ENCODE measurements at places on chromosomes 5 and 9.

DNA sequence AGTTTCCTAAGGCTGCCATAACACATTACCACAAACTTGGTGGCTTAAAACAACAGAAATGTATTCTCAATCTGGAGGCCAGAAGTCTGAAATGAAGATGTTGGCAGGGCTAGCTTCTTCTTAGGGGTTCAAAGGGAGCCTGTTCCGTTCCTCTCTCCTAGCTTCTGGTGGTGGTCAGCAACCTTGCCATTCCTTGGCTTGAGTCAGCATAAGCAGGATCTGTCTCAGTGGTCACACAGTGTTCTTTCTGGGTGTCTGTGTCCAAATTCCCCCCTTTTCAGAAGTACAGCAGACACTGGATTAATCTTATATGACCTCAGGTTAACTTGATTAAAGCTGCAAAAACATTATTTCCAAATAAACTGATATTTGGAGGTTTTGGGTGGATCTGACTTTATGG lies 2.1 kb upstream of the OSMR start:
- DNase-seq = no peak

- DNase-seq = no peak
These were observed 33.1 kb downstream of the ATP6V0E1 start for GRCh38 chr5:173016598-173017046.

DNA sequence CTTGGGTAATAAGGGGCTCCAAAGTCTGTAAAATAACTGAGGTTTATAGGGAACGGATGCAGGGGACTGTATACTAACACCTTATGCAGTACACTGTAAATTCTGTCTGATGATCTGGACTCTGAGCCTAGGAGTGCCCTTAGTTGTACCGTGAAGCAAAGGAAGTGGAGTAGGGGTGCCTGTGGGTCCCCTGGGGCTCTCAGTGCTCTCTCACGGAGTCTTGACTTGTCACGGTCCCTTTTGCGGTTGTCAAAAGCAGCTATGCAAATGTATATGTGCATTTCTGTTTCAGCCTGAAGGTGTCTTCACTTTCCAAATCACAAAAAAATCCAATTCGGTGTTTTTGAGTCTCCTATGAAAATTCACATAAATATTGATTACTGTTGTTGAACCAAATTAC lies 17.8 kb downstream of the DMRT1 start:
- DNase-seq = no peak

DNA sequence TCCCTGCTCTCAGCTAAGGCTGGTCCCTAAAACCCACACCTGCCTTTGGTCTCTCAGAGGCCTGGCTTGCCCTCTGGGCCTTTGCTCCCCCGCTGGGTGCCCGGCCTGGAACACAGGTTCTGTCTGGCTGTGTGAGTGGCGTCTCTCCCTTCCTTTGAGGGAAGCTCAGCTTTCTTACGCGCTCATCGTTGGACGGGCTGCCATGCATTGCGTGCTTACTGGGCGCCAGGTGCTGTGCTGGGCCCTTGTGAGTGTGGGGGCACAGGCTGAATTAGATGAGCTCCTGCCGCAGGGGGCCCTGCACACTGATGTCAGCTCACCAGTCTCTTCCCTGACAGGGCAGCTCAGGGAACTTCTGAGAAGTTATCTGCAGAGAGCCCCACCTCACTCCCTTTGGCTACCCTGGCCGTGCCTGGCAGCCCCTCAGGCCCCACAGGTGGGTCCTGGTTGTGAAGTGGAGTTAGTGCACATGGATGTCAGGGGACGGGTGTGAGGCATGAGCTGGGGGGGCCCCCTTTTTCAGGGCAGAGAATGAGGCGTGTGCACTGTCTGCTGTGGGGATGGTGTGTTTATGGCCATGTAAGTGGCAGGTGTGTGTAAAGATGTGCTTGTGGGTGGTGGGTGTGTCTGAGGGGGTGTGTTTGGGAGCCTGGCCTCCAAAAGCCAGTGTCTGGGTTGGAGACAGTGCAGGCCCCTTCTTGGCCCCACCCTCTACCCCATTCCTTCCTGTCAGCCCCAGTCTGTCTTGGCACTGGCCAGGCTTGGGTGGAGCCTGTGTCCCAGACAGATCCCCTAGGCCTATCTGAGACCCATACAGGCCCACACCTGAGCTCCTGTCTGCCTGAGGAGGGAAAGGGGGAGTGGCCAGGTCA lies 7.5 kb upstream of the RMND5B start:
- DNase-seq = no peak

DNA sequence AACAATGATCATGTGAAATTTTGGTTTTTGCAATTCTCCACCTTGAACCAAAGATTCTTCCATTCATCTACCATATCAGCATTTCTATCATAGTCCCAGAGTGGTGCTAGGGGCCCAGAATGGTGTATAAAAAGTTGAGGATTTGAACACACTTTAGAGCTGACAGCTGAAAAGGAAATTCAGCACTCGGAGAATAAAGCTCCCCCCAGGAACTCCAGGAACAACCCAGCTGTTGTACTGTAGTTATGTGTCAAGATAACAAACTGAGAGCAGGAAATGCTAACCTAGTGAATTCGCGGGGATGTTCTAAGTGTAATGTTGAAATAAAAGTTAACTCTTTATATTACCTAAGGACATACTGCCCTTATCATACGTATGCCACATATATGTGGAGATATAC lies 216.7 kb downstream of the NFIB start:
- DNase-seq = no peak

GRCh38 chr5:113039229-113039933 lies 62.8 kb downstream of the DCP2 start:
- DNase-seq = no peak

DNA sequence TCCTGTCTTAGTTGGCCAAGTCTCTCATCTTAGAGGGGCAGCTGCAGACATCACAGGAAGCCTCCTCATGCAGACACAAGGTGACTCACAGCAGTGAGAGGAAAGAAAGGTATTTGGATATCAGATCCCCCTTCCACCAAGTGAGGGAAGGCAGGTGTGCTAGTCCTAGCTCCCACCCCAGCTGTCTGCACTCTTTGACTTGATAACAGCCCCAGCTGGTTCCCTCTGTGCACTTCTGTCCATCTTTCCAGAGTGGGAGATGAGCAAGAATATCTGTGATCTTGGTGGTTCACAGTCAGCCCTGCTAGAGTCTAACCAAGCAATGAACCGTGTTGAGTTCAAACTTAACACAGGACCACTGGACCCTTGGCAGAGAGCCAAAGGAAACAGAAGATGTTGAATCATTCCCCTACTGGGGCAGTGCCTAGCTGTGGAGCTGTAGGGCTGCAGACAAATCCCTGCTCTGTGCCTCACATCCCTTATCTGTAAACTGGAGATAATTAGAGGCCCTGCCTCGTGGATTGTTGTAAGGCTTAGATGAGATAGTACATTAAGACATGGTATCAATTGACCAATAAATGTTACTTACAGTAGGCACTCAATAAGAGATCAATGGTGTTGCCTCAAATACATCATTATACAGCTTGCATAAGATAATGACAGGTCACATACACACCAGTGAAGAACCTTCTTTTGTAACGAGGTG lies 39.1 kb downstream of the SH3RF2 start:
- DNase-seq = no peak

DNA sequence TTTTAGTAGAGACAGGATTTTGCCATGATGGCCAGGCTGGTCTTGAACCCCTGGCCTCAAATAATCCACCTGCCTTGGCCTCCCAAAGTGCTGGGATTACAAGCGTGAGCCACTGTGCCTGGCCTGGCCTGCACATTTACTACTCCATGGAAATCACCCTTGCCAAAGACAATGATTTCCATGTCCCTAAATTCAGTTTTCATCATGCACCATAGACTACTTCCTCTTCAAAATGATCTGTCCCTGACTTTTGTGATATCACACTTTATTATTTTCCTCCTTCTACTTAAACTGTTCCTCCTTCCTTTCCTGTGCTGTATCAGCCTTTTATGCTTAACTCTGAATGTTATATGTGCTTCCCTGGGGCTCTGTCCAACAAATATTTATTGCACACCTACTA lies 20.3 kb downstream of the SLC28A3 start:
- DNase-seq = no peak

DNA sequence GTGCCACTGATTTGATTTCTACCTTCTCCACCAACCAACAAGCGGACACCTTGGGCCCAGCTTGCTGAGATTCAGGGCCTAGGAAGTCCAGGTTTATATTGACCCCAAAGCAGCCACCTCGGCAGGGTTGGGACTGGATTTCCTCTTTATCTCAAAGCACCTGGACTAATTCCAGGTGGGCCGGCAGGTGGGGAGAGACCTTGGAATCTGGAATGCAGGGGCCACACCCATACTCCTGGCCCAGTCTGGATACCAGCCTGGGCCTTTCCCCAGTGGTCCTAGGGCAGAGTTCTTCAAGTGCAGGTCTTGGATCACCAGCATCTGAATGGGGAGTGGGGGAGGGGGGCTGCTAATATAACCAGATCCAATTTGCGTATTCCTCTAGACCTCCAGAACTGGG lies 93.1 kb downstream of the PCDH1 start:
- DNase-seq = no peak

GRCh38 chr5:126846344-126846743 lies 69.4 kb downstream of the LMNB1 start:
- DNase-seq = no peak

DNA sequence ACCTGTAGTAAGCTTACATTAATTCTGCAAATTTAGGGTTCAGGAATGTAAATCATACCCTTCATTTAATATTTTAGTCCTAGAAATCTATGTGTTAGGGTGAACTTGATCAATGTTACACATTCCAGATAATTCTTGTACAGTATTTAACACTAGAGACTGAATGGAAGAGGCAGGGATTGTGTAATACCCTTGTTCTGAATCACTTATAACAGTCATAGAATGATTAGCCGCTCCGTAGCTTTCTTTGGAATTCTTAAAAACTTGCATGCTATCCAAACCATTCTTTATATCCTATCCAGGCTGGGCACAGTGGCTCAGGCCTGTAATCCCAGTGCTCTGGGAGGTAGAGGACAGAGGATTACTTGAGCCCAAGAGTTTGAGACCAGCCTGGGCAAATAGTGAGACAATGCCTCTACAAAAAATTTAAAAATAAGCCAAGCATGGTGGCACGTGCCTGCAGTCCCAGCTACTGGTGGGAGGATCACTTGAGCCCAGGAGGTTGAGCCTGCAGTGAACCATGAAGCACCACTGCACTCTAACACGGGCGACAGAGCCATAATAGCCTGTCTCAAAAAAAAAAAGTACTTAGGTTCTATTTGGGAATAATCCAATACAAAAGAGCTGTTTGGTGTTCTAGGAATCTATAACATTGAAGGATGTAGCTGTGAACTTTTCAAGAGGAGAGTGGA lies 8.3 kb downstream of the ZNF483 start:
- no peak for DNase-seq

DNA sequence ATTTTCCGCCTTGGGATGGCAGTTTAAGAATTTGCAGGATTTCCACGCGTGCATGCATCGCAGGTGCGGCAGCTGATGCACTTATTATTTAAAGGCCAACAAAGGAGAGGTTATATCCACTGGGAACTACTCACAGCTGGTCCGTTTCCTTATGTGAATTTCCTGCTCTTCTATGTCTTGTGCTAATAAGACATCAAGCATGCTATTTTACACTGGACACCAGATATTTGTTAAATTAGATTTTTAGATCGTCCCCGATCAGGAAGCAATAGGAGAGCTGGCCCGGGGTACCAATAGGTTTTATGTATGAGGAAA lies 476 bp upstream of the DTWD2 start:
- DNase-seq = no peak

DNA sequence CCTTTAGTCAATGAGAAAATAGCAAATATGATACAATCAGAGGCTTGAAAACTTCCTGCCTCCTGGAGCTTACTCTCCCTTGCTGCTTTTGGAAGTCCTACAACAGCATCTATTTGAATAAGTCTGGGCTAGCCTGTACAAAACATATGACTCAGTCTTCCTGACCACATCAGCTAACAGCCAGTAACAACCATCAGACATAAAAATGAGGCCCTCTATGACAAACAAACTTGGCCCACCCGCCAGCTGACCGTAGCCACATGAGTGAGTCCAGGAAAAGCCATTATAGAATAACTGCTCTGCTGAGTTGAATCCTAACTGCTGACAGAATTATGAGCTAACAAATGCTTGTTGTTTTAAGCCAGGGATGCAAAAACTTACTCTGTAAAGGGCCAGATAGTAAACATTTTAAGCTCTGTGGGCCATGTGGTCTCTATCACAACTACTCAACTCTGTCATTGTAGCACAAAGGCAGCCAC lies 347.6 kb downstream of the PTPRD start:
- DNase-seq = no peak

DNA sequence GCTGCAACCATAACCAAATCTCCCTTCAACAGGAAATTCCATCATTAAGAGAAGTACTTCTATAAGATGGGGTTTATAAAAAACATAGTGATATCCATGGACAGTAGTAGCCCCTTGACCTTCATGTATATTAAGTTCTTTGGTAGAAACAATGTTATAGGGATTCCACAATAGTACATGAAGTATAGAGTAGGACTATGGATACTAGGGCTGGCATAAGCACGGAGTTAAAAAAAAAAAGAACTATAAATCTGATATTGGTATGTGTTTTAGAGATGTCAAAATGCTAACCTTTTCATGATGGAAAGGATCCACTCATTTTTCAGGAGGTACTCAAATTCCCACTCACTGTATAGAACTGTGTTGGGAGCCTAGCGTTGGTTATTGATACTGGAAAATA lies 337.6 kb downstream of the FGF10 start:
- no peak for DNase-seq
